Activated naive CD4-positive, alpha-beta T cell (primary cell): ENCODE measurements at places on chromosomes 7 and 10.

DNA sequence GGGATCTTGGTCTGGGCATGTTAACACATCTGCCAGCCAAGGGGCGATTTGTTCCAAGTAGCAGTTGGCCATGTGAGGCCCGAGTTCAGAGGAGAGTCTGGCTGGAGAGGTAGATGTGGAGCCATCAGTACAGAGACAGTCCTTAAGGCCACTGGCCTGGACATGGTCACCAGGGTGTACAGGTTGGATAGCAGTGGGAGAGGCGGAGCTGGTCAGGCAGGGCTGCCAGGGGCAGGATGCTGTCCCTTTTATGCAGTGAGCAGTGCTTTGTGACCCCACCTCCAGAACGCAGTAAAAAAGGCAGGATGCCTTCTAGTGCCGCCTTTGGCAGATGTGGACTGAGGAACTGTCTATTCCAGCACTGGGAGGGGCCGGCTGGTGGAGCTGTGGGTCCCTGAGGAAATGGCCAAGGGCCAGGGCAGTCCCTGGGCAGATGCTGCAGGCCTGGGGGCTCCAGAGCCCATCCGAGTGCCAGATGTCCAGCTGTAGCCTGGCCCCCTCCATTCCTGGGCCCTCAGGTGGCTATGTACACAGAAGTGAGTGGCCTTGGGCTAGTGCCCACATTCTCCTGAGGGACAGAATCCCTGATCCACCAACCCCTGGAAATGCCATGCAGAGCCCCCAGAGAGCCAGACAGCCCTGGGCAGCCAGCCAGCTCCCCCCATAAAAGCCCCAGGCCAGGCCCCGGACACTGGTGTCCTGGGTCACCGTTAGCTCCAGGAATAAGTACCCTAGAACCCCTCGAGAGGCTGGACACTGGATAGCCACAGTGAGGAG lies 17.2 kb upstream of the MYL7 start:
- DNase-seq = no peak

- DNase-seq = no peak
Measured at GRCh38 chr7:139230023-139230422, 1.0 kb upstream of the UBN2 start.

DNA sequence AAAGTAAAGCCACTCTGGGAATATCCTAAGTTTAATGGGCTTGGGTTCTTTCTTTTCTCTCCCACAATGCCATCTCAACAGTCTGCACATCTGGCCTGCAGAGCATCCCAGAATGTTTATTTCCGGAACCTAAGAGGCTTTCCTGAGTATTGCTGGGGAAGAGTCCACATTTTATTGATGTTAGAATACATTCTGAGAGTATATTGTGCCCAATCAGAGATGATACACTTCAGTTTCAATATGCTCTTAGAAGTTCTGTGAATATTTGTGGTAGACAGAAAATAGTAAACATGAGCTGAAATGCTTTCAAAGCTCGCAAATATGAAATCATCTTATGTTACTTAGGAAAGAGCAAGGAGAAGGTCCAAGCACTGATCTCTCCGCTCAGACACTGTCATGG lies 200.6 kb downstream of the TWIST1 start:
- DNase-seq = no peak

GRCh38 chr10:118534136-118534535 lies 61.3 kb downstream of the PRLHR start:
- DNase-seq = no peak

DNA sequence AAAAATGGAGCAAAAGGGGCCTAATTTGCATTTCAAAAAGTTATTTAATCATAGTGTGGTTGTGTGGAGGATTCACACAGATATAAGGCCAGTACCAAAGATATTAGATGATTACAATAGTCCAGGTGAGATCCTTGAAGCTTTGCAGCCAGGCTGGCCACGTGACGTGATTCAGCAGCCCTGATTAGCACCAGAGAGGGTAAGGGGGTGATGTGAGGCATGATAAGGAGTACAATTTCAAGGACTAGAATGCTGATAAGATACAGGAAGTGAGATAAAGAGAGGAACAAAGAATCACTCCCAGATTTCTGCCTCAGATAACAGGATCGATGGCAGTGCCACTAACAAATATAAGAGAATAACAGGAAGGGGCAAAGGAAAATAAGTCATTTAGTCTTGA lies 108.4 kb upstream of the PALS2 start:
- DNase-seq = no peak

GRCh38 chr7:98186452-98187137 lies 24.6 kb upstream of the BHLHA15 start:
- no peak for DNase-seq

GRCh38 chr10:88881922-88882645 lies 2.0 kb downstream of the STAMBPL1 start:
- DNase-seq = no peak

- no peak for DNase-seq
Measured at GRCh38 chr7:79610313-79610712, 156.8 kb upstream of the MAGI2 start.

- DNase-seq = no peak
Measured at GRCh38 chr10:6146013-6146785, 56.5 kb upstream of the PFKFB3 start.

DNA sequence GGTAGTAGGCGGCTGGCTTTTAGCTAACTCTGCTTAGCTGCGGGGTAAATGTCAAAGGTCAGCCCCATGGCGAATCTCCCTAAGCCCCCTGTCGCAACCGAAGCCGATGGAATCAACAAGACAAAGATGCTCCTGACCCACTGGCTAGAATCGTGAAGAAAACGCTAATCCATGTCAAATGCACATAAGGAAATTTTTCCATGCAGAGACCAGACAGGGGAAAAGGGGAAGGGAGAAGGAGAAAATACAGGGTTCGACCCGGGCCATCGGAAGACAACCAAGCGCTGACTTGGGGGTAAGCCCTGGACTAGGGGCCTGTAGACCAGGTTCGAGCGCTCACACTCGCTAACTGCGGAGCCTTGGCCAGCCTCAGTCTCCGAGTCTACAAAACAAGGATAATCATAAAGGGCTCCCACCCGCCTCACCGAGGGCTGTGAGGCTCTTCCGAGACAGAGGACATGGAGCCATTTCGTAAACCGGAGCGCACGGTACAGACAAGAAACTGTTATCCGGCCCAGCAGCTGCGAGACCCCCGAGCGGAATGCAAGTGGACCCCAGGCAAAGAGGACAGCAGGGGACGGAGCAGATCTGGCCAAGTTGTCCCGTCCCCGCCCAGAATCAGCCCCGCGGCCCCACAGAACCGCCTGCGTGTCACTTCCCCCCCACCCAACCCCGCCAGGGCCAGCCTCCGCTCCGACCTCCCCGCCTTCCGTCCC lies 507 bp downstream of the SAR1A start:
- DNase-seq = no peak

- no peak for DNase-seq
Measured at GRCh38 chr7:91345449-91345848, 81.2 kb downstream of the FZD1 start.

GRCh38 chr10:116978901-116979300 lies 26.1 kb downstream of the SHTN1 start:
- no peak for DNase-seq
